ENCODE measurements at places on chromosomes 13 and 19.

DNA sequence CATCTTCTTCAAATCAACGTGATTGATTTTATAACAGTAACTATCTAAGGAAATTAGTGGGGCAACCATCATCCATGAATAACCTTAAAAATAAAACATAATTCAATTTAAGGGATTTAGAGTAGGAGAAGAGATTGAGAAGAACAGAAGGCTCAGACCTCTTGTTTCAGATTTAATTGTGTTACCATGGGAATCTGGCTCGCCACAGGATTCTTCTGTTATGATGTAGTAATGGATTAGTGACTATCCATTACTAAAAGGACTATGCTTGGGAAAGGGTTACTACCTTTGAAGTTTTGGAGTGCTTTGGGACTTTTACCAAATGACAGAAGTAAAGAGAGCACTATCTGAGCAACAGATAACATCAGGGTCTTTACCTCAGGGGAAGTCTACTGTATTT lies 13.2 kb downstream of the FREM2 start:
- DNase-seq, result no peak

DNA sequence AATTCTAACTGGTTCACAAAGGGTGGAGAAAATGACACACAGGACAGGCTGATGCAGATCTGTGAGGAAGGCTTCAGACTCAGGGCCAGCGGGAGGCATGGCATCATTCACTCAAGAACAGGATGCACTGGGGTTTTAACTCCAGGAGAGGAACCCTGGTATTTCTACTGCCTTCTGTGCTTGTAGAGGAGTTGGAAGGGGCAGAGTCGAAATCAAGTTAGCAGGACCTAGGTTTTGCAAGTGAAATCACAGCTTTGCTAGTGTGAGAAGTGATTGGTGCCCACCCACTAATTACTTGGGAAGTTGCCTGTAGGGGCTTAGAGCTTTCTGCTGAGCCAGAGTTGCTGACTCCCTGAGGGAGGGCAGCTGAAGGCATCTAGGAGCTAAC lies 92.7 kb downstream of the AKAP11 start:
- DNase-seq, result no peak

- no peak for DNase-seq
Measured at GRCh38 chr13:66943530-66943929, 286.6 kb downstream of the PCDH9 start.

DNA sequence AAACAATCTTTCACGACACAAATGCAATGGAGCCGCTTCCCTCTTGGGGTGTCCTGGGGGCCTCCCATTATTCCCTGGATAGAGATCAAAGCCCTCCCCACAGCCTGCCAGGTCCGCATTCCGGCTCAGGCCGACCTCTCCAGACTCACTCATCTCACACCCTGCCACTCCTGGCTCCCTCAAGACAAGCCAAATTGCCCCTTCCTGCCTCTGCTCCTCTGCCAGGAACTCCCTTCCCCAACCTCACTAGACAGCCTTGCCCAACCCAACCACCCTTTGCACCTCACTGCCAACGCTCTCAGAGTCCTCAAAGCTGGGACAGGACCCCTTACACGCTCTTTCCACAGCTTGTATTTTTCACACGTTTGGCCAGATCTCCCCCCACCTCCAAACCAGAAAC lies 1.5 kb downstream of the ABHD17A start:
- DNase-seq, result no peak

- peak; percentile 41 for DNase-seq
Measured at GRCh38 chr13:110920038-110920437, 5.2 kb upstream of the ANKRD10 start.

DNA sequence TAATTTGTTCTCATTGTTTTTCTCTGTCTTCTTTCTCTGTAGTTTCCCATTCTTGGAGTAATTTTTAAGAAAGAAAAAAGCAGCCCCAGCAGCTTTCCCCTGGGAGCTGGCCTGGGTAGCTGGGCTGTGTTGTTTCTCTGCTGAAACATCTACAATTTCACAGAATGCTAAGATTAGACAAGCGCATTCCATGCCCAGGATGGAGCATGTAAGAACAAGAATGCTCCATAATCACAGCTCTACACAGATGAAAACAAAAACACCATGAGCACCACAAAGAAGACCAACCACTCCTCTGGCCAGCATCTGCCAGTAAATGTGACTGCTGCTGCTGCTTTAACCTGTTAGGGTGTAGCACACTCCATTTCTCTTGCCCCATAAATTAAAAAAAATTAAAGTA lies 239.2 kb upstream of the SLITRK1 start:
- no peak for DNase-seq

All from left ventricle myocardium inferior (tissue), 1 donor.